ENCODE measurements at places on chromosomes 13 and 19.

DNA sequence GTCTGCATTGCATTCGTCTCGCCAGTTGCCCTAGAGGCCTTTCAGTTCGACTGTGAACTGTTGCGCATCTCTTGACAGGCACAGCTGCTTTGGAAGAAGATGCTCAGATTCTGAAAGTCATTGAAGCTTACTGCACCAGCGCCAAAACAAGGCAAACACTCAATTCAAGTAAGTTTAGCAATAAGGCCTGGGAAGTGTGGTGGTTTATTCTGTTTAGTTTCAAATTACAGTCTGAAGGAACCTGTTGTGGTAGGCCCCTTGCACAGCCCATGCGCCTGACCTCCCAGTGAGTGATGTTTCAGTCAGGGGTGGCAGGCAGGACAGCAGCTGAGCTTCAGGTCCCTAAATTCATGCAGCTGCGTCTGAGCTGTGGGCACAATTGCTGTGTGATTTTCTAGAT is 32.2 kb upstream of the TEX29 start:
- no peak for DNase-seq

GRCh38 chr13:71770710-71771109 is 96.3 kb downstream of the DACH1 start:
- no peak for DNase-seq

GRCh38 chr13:68026077-68026476 is 795.9 kb upstream of the PCDH9 start:
- no peak for DNase-seq

DNA sequence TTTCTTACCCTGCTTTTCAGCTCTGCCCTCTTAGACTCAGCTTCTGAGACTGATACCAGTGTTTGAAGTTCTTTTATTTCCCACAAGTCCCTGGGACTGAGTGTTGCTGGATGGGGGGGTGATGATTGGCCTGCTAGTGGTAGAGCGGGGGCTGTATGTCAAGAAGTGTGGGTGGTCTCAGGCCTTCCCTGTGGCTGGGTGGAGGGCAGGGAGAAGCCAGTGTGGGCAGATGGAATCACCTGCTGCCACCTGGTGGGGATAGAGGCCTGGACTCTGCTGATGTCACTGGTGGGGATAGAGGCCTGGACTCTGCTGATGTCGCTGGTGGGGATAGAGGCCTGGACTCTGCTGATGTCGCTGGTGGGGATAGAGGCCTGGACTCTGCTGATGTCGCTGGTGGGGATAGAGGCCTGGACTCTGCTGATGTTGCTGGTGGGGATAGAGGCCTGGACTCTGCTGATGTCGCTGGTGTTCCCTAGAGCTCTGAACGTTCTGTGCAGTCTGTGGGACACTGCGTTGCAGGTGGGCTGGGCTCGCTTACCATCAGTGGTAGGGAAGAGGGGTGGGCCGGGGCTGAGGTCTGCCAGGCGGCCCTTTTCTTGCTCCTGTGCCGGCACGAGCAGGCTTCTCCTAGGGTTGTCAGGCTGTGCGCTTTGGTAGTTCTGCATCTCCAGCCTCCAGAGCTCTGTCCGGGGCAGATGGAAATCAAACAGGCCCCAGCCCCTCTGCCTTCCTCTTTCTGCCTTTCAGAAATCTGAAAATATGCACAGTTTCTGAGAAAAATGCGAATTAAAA is 101.3 kb downstream of the ARHGEF7 start:
- peak; percentile 38 for DNase-seq

Data from NCI-H2081 (cell line).